Activated B cell treated with CpG ODN at 0.5 μM for 24 hours (primary cell): ENCODE measurements at places on chromosomes 13 and 19.

- DNase-seq: no peak
Measured at GRCh38 chr13:108227651-108228272, 9.6 kb downstream of the ABHD13 start.

- no peak for DNase-seq
Measured at GRCh38 chr13:59776924-59777690, 386.6 kb downstream of the DIAPH3 start.

DNA sequence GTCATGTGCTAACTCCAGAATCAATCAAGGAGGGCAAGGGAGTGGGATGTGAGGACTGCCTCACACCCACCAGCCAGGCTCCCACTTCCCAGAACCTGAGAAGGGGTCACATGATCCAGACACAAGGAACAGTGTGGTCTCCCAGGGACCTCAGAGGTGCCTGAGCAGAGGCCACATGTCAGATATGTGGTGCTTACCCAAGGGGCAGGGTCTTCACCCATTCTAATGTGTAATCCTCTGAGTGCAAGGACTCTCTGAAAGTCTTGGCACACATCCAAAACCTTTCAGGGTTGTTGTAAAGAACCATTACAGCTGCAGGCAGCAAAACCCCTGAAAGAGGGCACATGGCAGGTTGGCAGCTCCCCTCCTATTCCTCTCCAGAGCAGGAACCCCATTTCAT, 656.6 kb downstream of the UQCRFS1 start:
- no peak for DNase-seq

GRCh38 chr13:40615619-40616018, 50.8 kb downstream of the FOXO1 start:
- DNase-seq: no peak

- DNase-seq: no peak
Measured at GRCh38 chr13:23558675-23559536, 11.3 kb upstream of the TNFRSF19 start.

GRCh38 chr19:48568345-48568886, 16.4 kb downstream of the SULT2B1 start:
- no peak for DNase-seq

GRCh38 chr13:40671956-40672764, 5.7 kb upstream of the FOXO1 start:
- no peak for DNase-seq

- no peak for DNase-seq
Measured at GRCh38 chr13:23966691-23967615, 69.7 kb upstream of the C1QTNF9B start.

DNA sequence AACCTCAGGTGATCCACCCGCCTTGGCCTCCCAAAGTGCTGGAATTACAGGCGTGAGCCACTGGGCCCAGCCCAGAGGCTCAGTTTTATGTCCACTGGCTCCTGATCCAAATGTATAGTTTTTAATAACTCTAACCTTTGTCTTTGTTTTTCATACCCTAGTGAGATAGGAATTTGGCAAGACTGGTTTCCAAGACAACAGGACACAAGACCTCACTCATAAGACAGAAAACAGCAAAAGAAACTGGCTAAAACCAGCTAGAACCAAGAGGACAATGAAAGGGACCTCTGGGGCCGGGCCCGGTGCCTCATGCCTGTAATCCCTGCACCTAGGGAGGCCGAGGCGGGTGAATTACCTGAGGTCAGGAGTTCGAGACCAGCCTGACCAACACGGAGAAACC, 27.6 kb downstream of the CPT1C start:
- DNase-seq: no peak

- no peak for DNase-seq
Measured at GRCh38 chr19:43126720-43127119, 44.2 kb upstream of the PSG2 start.

GRCh38 chr13:29479716-29480492, 115.6 kb downstream of the SLC7A1 start:
- DNase-seq: no peak

DNA sequence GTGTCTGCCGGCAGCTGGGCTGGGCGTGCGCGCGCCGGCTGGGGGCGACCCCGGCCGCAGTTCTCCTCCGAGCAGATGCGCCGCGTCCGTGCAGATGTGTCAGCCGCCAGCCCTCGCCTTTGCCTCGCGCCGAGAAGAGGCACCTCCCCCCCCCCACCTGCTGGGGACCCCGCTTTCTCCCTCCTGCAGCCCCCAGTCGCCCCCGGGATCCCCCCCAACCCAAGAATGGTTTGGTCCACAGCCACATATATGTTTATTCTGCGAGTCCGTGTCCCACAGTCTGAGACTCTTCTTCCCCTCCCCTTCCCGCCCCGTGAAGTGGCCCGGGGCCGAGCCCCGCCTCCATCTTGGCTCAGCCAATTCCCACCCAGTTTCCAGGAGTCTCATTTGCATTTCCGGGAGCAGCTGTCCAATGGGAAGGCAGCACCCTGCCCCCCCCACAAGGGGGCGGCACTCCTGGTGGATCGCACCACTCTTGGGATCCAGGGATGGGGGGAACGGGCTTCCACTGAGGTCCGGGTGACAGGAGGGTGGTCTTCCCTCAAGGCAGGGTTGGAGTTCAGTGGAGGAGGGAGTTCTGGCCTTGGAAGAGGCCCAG, 8.6 kb downstream of the ISOC2 start:
- DNase-seq: no peak

DNA sequence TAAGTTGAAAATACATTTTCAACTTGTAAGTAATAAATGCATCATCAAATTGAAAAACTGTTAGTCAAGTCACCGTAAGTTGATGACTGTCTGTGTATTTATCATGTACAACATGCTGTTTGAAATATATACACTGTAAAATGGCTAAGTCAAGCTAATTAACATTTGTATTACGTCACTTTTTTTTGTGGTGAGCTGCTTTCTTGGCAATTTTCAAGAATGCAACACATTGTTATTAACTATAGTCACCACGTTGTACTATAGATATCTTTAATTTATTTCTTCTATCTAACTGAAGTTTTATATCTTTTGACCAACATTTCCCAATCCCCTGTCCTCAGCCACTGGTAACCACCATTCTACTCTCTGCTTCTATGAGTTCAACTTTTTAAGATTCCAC, 57.0 kb downstream of the RBM26 start:
- no peak for DNase-seq

GRCh38 chr13:27820524-27821482, 28.5 kb downstream of the GSX1 start:
- no peak for DNase-seq

DNA sequence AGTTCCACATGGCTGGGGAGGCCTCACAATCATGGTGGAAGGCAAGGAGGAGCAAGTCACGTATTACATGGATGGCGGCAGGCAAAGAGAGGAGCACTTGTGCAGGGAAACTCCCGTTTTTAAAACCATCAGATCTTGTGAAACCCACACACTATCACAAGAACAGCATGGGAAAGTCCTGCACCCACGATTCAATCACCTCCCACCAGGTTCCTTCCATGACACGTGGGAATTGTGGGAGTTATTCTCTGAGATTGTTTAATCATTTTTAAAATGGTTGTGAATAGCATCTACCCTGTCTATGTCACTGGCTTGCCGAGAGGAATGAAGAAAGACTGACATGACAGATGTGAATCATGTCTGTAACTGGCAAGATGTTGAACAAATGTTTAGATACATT, 301.7 kb downstream of the HS6ST3 start:
- no peak for DNase-seq

- DNase-seq: no peak
Measured at GRCh38 chr13:100394005-100394695, 194.4 kb downstream of the GGACT start.

GRCh38 chr13:48849515-48849914, 126.2 kb upstream of the FNDC3A start:
- DNase-seq: no peak
